ENCODE measurements at places on chromosomes 5 and 9. TPM values are rescaled to one million over a fixed set of nuclear protein-coding genes. Genes with fewer than 3 reads are reported as not detected.
A peak's percentile ranks its signal among the peaks of the same experiment; 100 is the strongest.

The ADAMTSL2 gene
- 18.0 TPM for total RNA-seq

The PCDHGB4 gene
- 2.2 TPM for total RNA-seq

The ARHGEF28 gene
- 14.4 TPM for total RNA-seq

The LTC4S gene
- 2.6 TPM for total RNA-seq

The CATSPER3 gene
- total RNA-seq, result 0.86 TPM

The ANKRD34B gene
- total RNA-seq, result not detected

DNA sequence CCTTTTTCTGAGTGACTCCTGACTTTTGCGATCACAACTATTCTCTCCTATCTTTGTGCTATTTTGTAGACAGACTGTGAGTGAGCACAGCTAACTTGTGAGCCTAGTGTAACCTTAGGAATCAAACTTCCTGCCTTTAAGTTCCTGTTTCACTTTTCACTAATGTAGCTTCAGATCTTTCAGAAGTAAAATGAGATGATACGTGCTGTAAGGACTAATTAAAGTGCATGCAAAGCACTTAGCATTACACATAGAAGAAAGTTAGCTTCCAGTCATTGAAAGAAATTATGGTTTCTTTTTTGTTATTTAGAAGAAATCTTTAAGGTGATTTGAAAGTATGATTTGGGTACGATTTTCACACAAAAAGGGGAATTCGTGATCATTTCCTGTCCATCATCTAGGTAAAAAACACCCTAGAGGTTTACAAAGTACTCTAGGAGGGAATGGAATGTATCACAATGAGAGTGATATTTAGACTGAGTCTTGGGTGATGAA is 122.7 kb downstream of the ST8SIA4 start:
- DNase-seq, result no peak

- DNase-seq, result no peak
These were observed 159.4 kb downstream of the CD180 start for GRCh38 chr5:67037171-67037570.

- no peak for DNase-seq
These were observed 150.9 kb upstream of the DMRT1 start for GRCh38 chr9:690517-691111.

DNA sequence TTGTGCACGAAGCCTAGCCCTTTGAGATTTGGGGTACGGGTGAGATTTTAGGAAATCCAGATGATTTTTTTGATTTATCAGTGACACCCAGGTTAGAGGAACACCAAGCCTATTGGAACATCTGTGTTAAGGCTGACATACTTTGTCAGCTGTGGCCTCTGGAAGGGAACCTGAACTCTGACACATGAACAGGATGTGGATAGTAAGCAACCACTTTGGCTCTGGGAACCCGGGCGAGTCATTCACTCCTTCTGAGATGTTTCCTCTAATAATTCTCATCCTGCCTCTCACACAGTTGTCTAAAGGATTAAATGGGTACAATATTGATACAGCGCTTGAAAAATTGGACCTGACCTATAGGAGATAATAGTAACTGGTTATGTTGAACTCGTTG is 67.8 kb downstream of the FGF1 start:
- DNase-seq, result no peak

GRCh38 chr5:120465436-120465961 is 1.4 kb downstream of the PRR16 start:
- DNase-seq, result no peak

- DNase-seq, result no peak
These were observed 103.2 kb downstream of the GPBP1 start for GRCh38 chr5:57277085-57277484.

- no peak for DNase-seq
These were observed 229.1 kb downstream of the SEC61B start for GRCh38 chr9:99451112-99451606.

DNA sequence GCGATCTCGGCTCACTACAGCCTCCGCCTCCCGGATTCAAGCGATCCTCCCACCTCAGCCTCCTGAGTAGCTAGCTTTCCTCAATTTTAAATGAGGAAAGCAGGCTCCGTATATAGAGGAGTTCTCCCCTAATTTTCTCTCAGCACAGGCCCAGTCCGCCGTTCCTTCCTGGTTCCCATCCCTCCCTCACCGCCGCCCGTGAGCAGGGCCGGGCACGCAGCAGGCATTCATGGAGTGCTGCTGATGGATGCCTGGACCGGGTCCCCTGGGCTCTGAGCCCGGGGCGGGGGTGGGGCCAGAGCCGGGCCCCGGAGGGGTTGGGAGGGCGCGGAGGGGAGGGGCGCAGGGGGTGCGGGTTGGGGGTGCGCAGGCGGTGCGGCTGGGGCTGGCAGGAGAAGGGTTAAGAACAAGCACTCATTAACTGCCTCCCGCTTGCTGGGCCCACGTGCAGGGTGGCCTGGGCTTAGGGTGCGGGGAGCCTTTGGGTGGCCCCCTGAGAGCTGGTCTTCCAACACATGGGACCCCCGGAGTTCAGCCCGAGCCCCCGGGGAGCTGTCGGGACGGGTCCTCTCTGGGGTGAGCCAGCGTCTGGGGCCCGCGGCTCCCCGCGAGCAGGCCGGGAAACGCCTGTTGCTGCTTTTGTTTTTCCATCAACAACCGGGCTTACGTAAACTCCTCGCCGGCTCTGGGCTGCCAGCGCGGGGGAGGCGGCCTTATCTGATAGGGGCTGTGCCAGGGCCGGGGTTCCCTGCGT is 33.7 kb downstream of the LHX2 start:
- peak; percentile 62 for DNase-seq

DNA sequence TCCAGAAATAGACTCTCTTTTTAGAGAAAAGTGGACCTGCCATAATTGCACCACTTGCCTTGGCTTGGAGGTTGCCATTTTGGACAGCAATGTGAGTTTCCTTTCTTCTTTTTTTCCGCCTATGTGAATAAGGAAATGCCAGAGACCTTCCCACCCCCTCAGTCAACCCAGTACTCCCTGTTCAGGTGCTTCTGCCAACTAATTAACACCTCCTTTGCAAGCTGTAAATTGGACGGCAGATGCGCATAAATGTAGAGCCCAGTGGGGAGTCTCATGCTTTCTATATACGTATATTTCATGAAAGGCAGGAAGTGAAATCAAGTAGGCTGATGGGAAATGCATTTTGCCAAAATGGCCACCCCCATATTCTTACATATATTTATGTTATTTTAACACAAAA is 269.8 kb upstream of the RFX3 start:
- DNase-seq, result no peak

- no peak for DNase-seq
These were observed 781 bp upstream of the COL23A1 start for GRCh38 chr5:178590924-178591423.
